ENCODE measurements at places on chromosomes 4 and X. TPM values are rescaled to one million over a fixed set of nuclear protein-coding genes. Genes with fewer than 3 reads are reported as not detected.

The ATP1B4 gene
- total RNA-seq, result not detected

GRCh38 chr4:118086344-118086743, 52.1 kb downstream of the NDST3 start:
- DNase-seq, result no peak

The SHISA3 gene
- under 0.01 TPM for total RNA-seq

The GYPE gene
- total RNA-seq, result 1.2 TPM

The HERC5 gene
- 2.4 TPM for total RNA-seq

DNA sequence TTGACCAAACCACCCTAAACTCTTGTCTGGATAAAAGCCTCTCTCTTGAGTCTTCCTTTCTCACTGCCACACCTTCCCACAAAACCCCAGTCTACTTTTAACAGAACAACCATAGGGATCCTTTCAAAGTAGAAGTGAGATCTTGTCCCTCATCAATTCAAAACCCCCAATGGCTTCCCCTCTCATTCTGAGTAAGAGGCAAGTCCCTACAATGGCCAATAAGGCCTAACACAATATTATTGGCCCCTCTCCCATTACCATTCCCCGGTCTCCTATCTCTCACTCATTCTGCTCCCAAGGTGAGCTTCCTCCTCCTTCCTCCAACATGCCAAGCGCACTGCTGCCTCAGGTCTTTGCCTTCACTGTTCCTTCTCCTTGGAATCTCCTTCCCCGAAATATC, 57.1 kb downstream of the REELD1 start:
- DNase-seq, result no peak

DNA sequence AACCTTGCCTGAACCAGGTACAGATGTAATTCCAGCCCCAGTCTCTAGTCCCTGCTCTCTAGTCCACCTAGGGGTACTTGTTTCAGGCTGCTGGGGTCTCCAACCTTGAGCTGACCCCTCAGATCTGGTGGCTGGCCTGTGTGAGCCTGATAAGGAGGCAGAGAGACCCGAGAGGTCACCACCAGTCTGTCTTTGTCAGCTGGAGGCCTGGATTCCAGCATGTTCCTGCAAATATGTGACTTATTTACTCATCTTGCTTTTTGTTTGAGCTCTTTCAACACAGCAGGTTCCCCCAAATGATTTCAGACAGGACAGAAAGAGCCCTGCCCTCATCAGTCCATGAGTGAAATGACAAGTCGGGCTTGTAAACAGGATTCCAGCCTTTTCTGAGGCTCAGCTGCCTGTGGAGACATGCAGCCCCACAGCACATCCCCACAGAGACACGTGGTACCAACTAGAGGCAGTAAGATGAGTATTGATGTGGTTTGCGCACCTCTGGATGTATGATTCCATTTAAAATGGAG, 37.5 kb upstream of the STK26 start:
- no peak for DNase-seq

DNA sequence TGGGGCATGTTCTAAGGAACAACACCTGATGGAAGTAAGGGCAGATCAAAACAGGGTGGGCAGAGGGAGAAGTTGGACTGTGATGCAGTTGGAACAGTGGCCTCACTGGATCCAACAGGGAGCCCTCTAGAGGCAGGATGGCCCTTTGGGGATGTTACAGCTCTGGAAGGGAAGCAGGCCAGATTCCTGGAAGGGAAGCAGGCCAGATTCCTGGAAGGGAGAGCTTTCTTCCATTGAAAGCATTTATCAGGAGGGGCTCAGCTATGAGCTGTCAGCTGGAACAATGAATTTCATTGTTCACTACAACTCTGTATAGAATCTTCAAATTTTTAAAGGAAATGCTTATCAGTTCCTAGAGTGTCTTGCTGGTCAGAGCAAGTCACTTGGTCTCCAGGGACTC, 17.7 kb downstream of the IL15 start:
- DNase-seq, result no peak

The AIMP1 gene
- total RNA-seq, result 22.4 TPM
